ENCODE measurements at places on chromosomes 16 and 17.

DNA sequence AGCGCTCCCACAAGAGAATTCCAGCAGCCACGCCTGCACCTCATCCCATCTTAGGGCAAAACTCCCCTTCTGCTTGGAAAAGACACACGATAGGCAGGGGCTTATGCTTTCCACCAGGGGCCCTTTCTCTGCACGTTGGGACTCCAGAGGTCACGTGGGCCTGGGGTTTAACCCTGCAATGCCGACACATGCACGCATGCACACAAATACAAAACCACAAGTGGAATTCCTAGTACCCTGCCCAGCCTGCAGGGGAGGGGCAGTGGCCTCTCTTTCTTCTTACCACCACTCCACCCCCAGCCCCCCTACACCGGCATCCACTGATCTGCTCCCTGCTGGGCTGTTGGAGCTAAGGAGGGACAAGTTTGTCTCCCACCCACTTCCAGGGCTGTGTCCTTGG, 16.8 kb upstream of the CCDC182 start:
- no peak for DNase-seq

DNA sequence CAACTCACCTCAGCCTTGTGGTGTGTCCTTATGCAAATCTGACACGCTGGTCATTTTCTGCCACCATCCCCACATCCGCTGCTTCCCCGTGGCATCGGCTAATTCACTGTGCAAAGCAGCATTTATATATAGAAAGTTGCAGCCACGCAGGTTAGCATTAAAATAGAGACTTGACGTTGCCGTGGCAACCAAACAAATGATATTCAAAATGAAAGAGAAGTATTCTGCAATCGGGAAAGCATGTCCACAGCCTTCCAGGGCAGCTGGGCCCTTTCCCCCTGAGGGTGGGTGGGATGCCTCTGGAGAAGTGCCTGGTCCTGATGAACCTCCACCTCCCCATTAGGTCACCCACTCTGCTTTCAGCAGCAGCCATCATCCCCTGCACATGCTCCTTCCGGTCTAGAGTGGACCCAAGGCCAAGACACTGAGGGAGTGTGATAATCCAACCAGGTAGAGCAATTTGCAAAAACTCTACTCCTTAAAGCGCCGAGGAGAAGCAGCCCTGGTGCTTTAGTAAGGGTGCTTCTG, 138.7 kb downstream of the GAS7 start:
- DNase-seq: no peak

DNA sequence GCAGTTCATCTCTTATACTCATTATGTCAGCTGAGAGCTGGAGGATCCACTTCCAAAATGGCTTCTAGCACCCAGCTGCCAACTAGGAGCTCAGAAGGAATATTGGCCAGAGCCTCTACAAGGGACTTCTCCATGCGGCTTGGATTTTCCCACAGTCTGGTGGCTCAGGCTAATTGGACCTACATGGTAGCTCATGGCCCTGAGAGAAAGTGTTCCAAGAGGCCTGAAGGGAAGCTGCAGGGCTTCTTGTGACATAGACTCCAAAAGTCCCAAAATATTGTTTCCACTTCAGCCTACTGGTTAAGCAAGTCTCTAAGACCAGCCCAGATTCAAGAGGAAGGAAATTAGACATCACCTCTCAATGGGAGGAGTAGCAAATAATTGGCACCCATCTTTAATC, 6.8 kb downstream of the NOG start:
- DNase-seq: no peak

GRCh38 chr17:64200080-64201032, 62.7 kb downstream of the TEX2 start:
- peak; percentile 19 for DNase-seq

- no peak for DNase-seq
These were observed 320.5 kb downstream of the UTP18 start for GRCh38 chr17:51580869-51581268.

DNA sequence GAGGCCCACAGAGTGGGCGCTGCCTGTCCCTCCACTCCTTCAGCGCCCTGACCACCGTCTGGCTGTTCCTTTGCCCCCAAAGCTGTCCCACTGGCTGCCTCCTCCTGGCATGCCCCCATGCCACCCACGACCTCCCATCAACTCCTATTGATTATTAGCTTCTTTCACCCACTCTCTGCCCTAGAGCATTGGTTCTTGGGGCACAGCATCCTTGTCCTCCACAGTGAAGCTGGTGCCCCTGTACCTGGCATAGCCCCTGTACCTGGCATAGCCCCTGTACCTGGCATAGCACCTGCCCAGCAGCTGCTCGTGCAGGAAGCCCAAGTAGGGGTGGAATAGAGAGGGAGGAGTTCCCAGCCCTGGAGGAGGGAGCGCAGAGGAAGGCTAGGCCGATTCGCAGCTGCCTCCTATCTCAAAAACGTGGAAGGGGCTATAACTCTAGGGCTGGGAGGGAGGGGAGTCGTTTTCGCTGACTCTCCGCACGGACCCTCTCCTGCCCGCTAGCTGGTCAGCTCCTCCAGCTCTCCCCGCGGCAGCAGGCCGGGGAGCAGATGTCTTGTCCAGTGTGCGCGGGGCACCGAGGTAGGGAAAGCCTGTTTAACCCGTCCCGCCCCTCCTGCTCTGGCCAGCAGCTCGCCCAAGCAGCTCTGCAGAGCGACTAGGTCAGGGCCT, 5.7 kb upstream of the ACTG1 start:
- no peak for DNase-seq

GRCh38 chr16:70253291-70254106, 1.8 kb upstream of the EXOSC6 start:
- DNase-seq: peak; percentile 36

DNA sequence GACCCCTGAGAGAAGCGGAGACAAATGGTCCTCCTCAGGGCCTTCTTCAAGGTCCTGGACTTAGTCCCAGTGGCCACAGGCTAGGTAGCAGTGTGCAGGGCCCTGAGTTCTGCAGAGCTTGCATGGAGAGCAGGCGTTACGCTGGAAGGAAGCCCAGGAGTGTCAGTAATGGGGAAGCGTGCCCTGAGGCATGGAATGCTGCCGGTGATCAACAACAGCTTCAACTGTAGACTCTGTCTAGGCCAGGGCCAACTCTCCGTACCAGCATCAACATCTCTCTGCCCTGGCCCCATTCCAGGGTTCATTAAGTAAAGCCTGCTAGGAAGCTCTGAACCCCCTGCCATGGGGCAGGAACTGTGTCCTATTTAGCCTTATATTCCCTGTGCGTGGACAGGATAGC, 568 bp upstream of the TNK1 start:
- no peak for DNase-seq

- no peak for DNase-seq
These were observed 948.1 kb downstream of the KCNJ2 start for GRCh38 chr17:71117466-71117865.

DNA sequence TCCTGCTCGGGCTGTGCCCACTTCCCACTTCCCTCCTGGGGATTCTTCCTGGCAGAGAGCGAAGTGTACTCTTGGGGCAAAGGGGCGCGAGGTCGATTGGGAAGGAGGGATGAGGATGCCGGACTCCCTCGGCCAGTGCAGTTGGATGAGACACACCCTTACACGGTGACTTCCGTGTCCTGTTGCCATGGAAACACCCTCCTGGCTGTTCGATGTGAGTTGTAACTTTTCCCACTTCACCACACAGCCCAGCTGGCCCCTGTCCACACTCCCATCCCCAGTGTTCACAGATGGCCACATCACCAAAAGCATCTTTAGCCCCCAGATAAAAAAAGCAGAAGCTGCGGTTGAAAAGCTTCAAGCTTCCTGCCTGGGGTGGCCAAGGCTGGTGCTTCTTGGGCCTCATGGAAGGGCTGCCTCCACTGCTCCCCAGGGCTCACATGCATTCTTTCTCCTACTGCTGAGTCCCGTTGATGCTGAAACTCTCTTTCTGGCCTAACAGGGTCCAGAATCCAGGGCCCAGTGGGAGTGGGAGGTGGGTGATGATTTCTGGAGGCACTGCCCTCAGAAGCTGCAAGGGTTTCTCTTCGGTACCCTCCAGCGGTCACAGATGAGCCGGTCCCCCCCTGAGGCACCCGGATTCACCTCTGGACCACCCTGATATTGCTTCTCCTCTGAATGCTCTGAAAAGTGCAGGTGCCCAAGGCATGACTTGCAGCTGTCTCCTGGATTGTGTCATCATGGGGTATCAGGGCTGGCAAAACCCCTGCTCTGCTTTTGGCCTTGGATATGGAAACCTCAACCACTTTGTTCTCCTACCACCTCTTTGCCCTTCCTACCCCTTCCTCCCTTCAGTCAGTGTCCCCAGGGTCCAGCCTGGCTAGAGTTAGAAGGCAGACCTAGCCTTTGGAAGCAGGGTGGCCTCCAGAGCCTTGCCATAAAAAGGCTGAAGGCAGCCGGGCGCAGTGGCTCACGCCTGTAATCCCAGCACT, 2.2 kb upstream of the TRAF4 start:
- peak; percentile 98 for DNase-seq

- DNase-seq: no peak
These were observed 45.9 kb downstream of the SREBF1 start for GRCh38 chr17:17790637-17791464.
